Thymus (tissue), 14 donors: ENCODE measurements at places on chromosomes 5 and 9. TPM values are rescaled to one million over a fixed set of nuclear protein-coding genes. Genes with fewer than 3 reads are reported as not detected.

The LCN10 gene
- 12.5 TPM for polyA plus RNA-seq

The FBLL1 gene
- polyA plus RNA-seq = 0.87 TPM

The FGF1 gene
- polyA plus RNA-seq = 1.6 TPM

The ADAMTS6 gene
- polyA plus RNA-seq = 1.2 TPM

The OR1J2 gene
- polyA plus RNA-seq = not detected

The HTR4 gene
- 0.05 TPM for polyA plus RNA-seq

The LCNL1 gene
- polyA plus RNA-seq = 5.0 TPM

The RANBP3L gene
- 0.41 TPM for polyA plus RNA-seq
